Hematopoietic multipotent progenitor cell (in vitro differentiated cells): ENCODE measurements at places on chromosomes 16 and 17.

GRCh38 chr16:35687781-35688180, 2228.4 kb downstream of the TP53TG3F start:
- DNase-seq: no peak

GRCh38 chr16:16093628-16094332, 129.5 kb downstream of the ABCC6 start:
- no peak for DNase-seq

- no peak for DNase-seq
Measured at GRCh38 chr17:55281649-55282378, 17.1 kb downstream of the HLF start.

- no peak for DNase-seq
Measured at GRCh38 chr17:72011561-72011960, 109.3 kb upstream of the SOX9 start.

DNA sequence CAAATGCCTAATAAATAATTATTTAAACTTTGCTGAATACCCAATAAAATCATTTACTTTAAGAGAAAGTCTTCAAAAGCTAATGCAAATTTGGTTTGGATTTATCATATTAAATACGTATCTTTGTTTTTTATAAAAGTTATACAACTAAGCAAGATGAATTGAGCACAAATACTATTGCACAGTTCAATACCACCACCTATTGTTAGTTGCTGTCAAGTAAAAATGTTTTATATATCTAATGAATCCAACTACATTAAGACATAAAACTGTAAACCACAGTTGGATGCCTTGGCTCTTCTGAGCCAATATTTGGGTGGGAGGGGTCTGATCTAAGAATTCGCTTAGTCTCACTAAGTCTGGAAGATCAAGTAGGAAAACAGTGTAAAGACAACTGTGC, 7.7 kb downstream of the FBXL20 start:
- peak; percentile 54 for DNase-seq

DNA sequence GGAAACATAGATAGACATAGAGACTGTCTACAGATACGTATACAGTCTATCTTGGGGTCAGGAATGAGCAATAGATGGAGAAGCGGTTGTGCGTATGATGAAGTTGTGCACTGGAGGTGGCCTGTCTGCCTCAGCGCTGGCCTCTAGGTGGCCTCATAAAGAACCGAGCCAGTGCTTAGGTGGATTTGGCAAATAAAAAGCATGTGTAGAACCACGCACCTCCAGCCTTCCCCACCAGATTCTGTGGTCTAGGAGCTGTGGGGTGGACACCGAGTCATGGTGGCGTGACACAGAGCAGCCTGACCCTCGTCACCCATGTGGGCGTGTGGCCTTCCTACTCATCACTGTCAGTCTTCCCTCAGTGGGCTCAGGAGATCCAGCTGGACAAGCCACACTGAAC, 34.0 kb downstream of the PGS1 start:
- DNase-seq: peak; percentile 32

DNA sequence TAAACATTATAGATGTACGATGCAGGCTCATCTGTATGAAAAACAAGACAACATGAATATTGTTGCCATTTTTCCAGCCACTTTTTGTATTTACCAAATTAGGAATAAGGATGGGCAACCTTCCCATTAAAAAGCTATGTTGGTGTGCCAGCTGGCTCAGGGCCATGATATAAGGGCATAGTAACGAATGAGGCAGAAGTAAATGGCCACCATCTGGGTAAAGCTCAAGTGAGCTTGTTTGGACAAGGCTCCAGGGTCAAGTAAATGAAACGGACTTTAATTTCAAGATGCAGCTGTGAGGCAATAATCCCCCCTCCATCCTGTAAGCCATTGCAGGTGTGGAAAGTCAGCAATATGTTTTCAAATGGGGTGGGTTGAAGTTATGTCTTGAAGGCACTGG, 930.9 kb upstream of the CDH8 start:
- no peak for DNase-seq
